ENCODE measurements at places on chromosomes 4 and X.

- DNase-seq, result no peak
Measured at GRCh38 chrX:14073071-14073470, 43.4 kb upstream of the GEMIN8 start.

GRCh38 chr4:95049551-95050233 lies 291.9 kb downstream of the BMPR1B start:
- DNase-seq, result no peak

- DNase-seq, result no peak
Measured at GRCh38 chrX:38437093-38437492, 84.7 kb downstream of the OTC start.

DNA sequence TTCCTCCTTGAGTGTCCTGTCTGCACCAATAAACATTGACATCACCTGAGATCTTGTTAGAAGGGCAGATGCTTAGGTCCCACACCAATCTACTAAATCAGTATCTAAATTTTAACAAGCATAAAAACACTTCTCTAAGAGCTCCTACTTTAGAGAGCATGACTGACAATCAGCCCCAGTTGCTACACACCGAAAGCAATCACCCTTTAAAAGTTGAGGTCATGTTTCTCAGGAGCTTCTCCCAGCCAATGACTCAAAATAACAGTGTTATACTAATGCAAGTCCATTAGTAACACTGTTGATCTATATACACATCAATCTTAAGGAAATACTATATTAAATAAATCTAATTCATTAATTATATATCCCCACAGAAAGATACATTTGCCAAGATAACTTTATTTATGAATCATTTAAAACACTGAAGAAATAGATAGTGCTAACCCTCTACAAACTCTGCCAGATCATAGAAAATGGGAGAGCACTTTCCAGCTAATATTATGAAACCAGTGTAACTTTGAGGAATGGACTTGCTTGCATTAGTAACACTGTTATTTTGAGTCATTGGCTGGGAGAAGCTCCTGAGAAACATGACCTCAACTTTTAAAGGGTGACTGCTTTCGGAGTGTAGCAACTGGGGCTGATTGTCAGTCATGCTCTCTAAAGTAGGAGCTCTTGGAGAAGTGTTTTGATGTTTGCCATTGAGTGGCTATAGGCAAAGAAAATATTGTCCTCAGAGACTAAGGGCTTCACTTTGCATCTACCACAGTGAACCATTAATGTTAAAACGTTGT lies 109.8 kb upstream of the HDX start:
- no peak for DNase-seq

DNA sequence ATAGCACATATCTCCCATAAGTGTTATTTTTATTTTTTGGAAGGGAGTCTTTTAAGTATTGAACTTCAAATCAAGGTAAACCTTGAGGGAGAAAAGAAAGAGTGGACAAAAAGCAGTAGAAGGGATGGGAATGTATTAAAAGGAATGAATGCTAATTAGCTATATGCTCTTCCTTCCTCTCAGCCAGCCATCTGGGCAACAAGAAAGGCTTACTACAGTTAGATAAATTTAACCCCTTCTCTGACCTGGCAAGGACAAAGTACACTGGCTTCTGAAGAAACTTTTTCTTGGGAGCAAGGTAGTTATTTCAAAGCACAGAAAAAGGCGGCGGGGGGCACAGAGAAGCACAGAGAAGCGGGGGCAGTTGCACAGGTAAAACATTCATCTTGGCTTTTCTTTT lies 54.6 kb downstream of the GAB1 start:
- no peak for DNase-seq

- DNase-seq, result no peak
Measured at GRCh38 chr4:155445306-155445705, 68.5 kb upstream of the MAP9 start.

GRCh38 chr4:173177232-173177631 lies 8.6 kb downstream of the GALNT7 start:
- no peak for DNase-seq

GRCh38 chr4:106618956-106619355 lies 250.4 kb upstream of the GIMD1 start:
- DNase-seq, result no peak

- DNase-seq, result no peak
Measured at GRCh38 chr4:61004651-61005170, 195.4 kb upstream of the ADGRL3 start.

DNA sequence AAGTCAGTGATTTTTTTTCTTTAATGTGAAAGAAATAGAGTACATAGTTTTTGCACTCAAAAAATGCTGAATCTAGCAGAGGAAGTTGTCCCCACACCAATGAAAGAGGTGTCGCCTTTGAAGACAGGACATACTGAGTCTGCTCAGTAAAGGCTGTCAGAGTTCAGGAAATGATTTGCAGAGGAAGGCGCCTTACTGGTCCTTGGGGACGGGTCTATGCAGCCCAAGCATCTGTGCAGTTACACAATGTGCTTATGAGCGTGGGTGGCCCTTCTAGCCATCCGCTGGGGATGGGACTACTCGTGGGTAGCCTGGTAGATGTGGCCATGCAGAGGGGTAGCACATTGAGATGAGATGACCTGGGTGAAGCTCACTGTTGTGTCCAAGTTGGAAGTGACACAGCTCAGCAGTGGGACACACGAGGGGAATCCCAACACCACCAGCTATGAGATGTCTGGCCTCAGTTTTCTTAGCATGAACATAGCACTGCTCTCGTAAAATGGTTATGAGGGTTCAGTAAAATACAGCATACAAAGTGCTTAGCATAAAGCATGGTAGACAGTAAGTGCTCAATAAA lies 116.5 kb upstream of the RBPJ start:
- no peak for DNase-seq

All from T47D (cell line).